ENCODE measurements at places on chromosomes 1 and 21.

GRCh38 chr1:6273380-6273891, 12.5 kb upstream of the GPR153 start:
- no peak for DNase-seq

- no peak for DNase-seq
Measured at GRCh38 chr1:204587621-204588020, 71.4 kb downstream of the MDM4 start.

- no peak for DNase-seq
Measured at GRCh38 chr1:60989749-60990713, 92.3 kb upstream of the NFIA start.

DNA sequence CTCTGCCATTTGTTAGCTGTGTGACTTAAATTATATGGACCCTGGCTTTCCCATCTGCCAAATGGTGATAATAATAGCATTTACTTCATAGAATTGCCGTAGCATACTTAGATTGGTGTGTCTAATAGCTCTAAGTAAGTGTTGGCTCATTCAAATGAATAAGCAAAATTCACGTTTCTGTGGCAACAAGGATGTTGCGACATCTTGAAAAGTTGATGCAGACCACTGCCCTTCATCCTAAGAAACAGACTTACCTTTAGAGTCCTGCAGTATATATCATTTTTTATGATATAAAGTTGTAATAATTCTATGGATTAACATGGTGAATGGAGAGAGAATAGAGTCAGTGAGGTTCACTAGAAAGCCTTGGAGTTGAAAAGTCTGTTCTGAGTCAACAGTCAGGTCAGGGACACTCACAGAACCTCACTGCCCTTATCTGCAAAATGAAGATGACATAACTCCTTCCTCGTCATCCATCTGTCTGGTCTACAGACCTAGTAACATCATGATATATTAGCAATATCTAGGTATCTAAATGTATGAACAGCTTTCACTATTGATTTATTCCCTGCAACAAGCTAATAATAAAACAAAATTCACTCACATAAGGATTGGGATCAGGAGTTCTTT, 167.3 kb upstream of the C8B start:
- DNase-seq: no peak

DNA sequence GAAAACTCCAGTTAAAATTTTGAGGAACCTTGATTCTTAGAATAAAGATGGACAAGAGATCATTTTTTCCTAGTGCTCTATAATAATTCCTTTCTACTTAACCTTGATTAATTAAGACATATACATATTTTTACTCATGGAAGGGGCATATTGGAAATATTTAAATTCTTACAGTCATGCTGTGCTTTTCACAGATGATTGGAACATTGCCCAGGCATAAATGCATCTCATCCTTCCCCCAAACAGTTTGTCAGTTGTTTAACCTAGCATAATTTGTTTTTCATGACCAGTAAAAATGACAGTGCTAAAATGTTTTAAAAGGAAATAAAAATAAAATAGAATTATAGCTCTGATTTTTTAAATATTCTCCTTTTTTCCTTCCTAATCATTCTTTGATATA, 140.0 kb downstream of the DNM3 start:
- DNase-seq: no peak

DNA sequence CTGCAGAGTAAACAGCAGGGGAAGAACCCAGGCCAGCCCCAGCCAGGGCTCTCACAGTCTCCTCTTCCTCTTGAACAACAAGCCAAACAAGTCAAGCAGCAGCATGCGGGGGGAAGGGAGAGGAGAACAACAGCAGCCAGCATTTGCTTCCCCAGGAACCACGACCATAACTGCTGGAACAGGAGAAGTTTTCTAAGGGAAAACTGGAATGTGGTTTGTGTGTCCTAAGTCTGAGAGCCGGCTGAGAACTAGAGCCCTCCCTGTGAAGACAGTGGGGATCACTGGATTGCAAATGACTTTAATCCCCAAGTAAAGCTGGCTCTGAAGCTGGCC, 48.2 kb downstream of the COQ8A start:
- DNase-seq: no peak

GRCh38 chr1:30383221-30383711, 340.1 kb downstream of the MATN1 start:
- DNase-seq: no peak

GRCh38 chr1:186880982-186881381, 52.2 kb downstream of the PLA2G4A start:
- DNase-seq: no peak

DNA sequence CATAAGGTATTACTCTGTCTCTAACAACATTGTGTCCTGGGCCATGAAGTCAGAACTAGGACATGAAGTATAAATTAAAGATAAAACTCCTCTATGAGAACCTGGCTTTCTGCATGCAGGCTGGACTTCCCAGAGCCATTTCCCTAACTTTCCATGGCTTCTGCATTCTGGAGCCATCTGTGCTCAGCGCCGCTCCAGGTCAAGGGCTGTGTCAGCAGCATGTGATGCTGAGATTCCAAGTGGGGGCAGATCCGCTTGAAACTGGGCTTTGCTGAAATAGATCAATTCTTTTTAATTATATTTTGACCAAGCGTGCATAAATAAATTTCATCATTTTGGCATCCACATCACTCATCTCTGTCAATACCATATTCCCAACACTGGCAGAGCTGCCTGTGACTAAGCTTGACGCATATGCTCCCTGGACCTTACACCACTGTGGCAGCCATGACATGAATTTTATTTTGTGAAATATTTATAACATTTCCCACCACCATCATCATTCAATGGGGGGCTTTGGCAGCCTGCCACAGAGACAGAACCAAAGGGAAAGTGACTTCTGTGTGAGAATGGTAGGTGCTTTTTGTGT, 110.4 kb upstream of the KCNK1 start:
- no peak for DNase-seq

DNA sequence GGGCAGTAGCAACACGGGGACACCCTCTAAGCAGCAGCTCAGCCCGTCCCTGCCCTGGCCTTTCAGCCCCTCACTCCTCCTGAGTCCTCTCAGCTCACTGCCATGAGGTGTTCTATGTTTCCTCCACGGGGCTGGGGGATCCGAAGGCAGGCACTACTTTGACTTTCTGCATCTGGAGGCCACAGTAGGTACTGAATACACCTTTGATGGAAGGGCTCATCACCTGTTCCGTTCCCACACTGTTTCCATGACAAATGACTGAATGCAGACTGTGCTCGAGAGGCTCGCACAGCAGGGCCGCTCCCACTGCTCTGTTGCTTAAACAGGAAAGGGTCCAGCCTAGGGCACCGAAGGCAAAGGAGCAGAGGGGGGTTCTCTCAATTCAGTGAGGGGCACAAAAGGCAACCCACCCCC, 77.6 kb upstream of the DNAH14 start:
- DNase-seq: no peak

GRCh38 chr1:237809099-237809498, 81.6 kb downstream of the ZP4 start:
- DNase-seq: no peak

DNA sequence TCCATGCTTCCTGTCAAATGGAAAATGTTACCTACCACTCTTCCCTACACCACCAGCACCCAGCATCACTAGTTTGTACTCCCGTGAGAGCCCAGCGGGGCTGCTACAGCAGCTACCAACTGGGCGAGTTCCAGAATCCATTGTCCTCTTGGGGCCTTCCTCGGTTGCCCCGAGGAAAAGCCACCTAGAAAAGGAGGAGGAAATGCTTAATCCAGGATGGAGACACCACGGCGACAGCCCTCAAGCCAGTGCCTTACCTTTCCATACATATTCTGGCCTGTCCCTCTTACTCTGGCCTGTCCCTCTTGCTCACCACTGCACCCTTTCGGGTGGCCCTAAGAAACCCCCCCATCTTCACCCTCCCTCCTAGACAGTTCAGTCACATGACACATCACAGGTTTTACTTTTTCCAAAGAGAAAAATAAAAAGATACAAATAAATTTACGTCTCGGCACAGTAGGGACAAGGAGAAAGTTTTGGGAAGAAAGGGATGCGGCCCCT, 478 bp downstream of the RIT1 start:
- peak; percentile 23 for DNase-seq

DNA sequence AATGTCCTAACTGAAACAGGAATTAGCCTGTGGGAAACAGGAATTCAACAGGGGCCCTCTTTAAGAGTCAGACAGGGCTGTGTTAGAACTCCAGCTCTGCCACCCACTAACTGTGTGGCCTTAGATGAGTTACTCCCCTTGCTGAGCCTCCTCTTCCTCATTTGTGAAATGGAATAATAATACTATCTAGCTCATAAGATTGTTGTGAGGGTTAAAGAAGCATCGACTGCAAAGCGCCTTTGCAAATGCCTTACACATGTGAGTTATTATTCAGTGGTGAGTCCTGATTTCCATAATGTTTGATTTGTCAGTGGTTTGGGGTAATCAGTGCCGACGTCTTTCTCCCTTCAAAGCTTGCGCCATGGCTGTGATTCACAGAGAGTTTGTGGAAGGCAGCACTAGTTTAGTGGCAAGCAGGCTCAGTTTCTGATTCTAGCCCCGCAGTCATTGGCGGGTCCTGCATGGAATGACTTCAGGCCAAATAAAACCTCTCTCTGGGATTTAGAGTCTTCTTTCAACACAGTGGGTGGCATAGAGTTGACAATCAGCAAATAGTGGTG, 388.5 kb downstream of the PLPP3 start:
- no peak for DNase-seq

GRCh38 chr1:158062174-158062573, 68.7 kb downstream of the KIRREL1 start:
- no peak for DNase-seq

- DNase-seq: no peak
Measured at GRCh38 chr1:99717005-99717404, 49.4 kb downstream of the FRRS1 start.

- no peak for DNase-seq
Measured at GRCh38 chr21:17506951-17507350, 5.9 kb upstream of the CXADR start.

DNA sequence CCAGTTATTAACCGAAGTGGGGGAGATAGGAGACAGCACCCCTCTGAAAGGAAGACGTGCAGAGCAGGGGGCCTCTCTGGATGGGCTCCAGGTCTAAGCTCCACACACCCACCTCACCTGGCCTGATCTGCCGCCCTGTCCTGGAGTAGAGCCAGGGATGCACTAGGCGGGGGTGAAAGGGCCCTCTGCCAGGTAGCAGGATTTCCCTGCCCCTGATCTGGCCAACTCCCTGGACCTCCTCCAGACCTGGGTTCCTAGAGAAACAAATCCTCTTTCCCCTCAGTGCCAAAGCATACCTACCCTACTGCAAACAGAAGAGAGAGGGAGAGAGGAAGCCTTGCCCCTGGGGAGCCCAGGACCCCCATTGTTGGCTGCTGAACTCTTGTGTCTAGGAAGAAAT, 2.0 kb downstream of the CRABP2 start:
- DNase-seq: no peak

DNA sequence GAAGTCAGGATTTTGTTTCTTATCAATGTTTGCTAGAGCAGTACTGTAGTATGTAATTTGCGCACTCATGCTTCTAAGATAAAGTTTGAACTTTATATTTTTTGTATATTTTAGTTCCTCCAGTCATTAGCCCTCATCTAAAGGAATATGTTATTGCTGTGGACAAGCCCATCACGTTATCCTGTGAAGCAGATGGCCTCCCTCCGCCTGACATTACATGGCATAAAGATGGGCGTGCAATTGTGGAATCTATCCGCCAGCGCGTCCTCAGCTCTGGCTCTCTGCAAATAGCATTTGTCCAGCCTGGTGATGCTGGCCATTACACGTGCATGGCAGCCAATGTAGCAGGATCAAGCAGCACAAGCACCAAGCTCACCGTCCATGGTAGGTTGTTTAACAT, 252.2 kb downstream of the TPR start:
- no peak for DNase-seq

DNA sequence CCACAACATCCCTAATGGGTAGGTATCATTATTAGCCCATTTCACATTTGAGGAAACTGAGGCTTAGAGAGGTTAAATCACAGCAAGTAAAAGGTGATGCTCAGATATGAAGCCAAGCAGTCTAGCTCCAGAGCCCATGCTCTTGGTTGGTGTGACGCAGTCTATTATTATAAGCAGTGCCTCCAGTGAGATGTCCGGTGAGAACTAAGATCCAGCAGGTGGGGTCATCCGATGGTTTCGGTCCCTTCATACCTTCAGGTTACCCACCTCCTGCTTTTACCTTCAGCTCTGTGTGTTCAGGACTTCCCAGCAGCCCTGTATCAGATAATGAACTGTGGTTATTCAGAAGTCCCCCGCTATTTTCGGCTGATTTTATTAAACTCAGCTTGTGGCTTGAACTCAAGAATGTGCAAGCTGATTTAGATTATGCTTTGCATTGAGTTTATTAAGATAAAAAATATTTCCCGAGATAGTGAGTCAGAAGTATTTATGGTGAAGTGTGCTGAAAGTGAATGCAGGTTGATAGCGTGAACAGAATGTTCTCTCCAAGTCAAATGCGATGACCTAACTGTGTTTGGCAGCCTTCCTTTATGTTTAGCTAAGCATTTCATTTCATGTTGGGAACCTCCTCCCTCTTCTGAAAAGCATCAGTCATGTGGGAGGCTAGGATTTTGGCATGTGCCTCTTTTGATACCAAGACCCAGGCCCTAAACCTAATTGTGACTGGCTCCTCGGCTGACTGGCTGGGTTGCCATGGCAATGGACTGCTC, 160.9 kb upstream of the UBE2U start:
- no peak for DNase-seq

GRCh38 chr1:244413736-244414135, 38.0 kb downstream of the ADSS2 start:
- DNase-seq: no peak

GRCh38 chr1:10057343-10057742, 24.6 kb downstream of the UBE4B start:
- no peak for DNase-seq

Measured in T-helper 1 cell (primary cell).